Stimulated activated CD8-positive, alpha-beta memory T cell treated with anti-CD3 and anti-CD28 coated beads, Interleukin-4, amount 100 ng/mL, for 4 hours (primary cell): ENCODE measurements at places on chromosomes 3 and 15.

DNA sequence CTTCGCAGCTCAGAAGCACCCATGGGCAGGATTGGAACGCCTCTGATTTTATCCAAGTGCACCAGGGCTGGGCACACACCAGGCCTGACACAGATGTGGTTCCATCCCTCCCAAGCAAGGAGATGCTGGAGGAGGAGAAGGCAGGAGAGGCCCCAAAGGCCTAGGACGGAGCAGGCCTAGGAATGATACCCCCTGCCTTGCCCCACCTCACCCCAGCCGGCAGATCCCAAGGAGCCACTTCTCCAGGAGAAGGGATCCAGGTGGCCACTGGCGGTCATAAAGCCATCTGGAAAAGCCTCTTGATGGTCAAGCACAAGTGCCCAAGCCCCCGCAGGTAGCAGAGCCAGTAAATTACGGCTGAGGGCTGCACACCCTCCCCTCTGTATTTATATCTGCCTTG lies 211.8 kb downstream of the TBC1D2B start:
- DNase-seq: no peak

DNA sequence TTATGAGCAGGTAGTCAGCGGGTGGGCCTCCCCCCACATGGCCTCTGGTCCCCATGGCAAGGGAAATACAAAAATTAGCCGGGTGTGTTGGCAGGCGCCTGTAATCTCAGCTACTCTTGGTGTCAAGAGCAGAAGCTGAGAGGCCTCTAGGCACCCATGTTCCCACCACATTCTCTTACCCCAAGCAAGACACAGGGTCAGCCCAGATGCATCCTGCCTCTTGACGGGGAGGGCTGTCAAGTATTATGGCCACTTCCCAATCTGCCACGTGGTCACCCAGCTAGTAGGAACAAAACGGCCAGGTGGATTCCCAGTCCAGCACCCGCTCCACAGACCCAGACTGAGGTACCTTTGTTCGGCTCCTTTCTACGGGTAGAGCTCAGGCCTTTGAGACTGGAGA lies 16.2 kb upstream of the SLC6A6 start:
- DNase-seq: no peak

DNA sequence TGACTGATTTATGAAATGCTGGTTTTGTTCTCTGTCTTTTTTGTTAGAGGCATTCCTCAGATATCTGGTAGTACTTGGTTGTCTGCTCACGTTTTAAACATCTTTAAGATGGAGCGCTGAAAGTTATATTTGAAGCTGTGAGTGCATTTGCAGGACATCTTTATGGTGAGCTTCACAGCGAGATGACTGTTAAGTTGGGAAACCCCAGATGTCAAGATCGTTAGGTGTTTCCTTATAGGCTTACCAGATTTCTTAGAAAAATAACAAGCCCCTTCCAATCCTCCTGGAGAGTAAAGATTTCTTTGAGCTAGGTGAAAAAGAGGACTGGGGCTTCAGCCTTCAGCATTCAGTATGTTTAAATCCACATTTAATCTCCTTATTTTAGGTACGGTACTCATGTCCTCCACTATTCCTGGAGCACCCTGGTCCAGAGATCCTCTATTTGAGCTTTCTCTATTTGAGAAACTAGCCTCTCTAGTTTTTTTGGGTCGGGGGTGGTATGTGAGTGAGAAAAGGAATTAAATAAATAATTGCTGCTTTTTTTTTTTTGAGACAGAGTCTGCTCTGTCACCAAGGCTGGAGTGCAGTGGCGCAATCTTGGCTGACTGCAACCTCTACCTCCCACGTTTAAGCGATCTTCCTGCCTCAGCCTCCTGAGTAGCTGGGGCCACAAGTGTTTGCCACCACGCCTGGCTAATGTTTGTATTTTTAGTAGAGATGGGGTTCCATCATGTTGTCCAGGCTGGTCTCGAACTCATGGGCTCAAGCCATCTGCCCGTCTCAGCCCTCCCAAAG lies 72.3 kb downstream of the ZNF609 start:
- no peak for DNase-seq

GRCh38 chr3:4985330-4986174 lies 6.3 kb downstream of the BHLHE40 start:
- no peak for DNase-seq

- no peak for DNase-seq
Measured at GRCh38 chr3:157493627-157494550, 9.3 kb downstream of the VEPH1 start.

GRCh38 chr15:84035399-84035766 lies 200.2 kb upstream of the GOLGA6L4 start:
- no peak for DNase-seq

DNA sequence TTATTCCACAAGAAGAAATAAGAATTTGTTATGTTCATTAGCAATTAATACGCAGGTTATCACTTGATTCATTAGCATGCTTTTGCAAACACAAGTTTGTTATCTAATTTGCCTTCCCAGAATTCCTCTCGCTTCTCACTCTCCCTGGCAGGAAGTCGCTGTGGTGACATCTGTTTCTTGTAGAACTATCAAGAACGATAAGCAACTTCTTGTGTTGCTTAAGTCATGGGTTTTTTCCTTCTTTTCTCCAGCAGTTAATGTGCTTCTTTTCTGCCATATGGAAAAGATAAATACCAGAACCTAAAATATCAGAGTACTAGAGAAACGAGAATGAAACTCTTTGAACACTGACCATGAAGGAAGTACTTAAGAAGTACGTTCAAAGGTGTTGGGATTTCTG lies 99.8 kb upstream of the CHMP2B start:
- DNase-seq: no peak

- DNase-seq: no peak
Measured at GRCh38 chr15:58980351-58980939, 7.0 kb upstream of the RNF111 start.

GRCh38 chr3:9036404-9037131 lies 73.3 kb upstream of the RAD18 start:
- DNase-seq: no peak

- DNase-seq: no peak
Measured at GRCh38 chr3:12405432-12406272, 78.6 kb upstream of the TSEN2 start.

DNA sequence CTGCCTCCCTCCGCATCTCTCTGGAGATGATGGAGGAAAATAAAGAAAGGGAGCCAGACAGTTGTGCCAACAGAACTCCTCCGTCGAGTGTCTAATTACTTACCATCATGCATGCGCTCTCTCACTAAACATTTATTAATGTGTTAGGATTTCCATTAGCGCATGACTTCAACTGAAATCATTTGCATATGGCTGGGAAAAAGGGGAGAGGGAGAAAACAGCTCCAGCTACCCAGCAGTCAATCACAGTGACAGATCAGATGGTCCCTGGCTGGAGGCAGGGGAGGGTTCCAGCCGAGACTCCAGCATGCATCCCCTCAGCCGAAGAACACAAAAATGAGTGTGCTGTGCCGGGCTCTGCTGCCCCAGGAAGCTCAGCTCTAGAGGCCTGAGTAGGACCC lies 6.8 kb upstream of the RHO start:
- no peak for DNase-seq

GRCh38 chr3:130699765-130700164 lies 46.9 kb downstream of the PIK3R4 start:
- DNase-seq: no peak

DNA sequence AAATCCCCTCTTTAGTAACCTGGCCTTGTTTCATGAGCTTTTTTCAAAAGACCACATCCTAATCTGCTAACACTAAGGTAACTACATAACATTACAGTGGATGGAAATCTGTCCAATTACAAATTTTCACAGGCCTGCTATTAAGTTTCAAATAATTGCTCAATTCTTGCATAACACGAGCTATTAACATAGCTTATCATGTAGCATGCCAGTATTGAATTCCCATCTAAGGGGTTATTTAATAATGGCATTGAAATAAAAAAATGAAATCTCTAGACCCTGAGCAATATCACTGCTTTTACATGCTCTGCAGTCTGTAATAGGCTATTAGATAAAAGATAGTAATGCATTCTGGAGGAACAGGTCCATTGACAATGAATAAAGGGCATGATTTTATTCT lies 748.3 kb upstream of the NECTIN3 start:
- DNase-seq: no peak

- no peak for DNase-seq
Measured at GRCh38 chr15:39558421-39558820, 22.5 kb upstream of the THBS1 start.

DNA sequence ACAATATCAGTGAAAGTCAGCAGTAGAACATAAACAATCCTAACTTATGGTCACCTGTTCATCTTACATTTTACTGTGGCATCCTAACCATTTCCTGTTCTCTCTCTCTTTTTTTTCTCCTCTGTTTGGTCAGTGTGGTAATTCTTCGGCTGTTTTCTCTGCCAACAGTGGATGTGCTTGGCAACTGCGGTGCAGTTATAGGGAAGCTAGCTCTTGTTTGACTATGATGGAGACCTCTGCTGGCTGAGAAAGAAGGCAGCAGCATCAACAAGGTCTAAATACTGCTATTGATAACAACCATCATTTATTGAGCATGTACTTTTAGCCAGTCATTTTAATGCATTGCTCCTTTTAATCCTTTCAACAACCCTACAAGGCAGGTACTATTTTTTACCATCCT lies 723 bp upstream of the DRD3 start:
- DNase-seq: no peak

DNA sequence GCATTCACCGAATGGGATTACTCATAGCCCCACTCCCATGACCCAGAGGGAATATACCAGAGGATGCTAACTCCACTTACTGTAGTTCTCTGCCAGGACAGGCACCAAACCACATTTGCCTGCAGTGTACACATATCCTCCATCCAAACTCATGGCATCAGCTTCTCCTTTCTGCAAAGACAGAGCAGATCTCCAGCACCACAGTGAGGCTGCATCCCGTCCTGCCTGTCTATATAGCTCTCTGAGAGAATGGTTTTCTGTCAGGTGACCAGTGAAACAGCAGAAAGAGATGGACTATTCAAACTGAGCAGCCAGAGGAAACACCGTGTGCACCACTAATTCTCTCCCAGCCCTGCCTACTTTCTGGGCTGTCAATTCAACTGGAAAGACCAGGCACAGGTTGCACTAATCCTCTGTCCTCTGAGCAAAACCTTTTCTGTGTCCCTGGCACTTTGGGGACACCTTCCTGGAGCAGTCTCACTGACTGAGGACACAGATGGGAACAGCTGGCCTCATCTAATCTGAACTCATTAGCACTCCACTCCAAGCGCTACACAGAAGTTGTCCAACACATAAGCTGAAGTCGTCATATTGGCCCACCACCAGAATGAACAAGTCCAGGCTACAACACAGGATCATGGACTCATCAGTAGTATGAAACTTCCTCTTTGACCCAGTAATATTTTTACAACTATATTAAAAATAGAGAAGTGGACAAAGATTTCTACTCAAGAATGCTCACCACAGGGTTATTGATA lies 17.3 kb downstream of the LTF start:
- no peak for DNase-seq

DNA sequence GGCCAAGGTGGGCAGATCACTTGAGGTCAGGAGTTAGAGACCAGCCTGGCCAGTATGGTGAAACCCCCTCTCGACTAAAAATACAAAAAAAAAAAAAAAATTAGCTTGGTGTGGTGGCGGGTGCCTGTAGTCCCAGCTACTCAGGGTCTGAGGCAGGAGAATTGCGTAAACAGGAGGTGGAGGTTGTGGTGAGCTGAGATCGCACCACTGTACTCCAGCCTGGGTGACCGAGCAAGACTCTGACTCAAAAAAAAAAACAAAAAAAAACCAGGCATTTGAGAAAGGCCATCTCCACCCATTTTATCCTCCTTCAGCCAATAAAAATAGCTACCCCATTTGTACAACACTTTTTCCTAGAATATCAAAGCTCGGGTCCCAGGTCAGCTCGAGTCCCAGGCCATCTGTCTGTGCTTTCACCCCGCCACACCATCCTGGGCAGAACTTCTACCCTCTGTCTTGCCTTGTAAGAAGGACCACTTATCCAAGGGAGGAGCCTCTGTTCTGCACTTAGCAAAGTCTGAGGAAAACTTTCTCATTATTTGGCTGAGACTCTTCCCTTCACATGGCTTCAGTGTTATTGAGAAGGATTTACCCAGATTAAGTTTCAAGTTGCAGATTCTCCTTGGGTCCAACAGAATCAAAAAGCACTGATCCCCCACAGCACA lies 99.1 kb downstream of the MESD start:
- no peak for DNase-seq

DNA sequence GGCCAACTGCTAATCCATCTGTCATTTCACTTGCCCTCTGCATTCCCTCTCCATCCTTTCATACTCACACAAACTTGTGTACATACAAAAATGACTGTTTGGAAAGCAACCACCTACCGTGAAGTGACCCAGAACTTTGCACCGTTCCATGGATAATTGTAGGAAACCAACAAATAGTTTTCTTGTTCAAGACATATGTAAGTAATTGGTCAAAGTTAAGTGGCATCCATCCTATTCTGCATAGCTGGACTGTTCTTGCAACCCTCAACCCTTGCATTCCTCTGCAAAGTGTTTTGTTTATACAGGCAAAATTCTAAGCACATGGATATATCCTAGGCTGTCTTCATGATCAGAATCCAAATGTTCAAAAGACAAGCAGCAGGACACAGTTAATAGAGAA lies 592.5 kb downstream of the MECOM start:
- DNase-seq: no peak

GRCh38 chr3:158381262-158381868 lies 189.6 kb upstream of the MLF1 start:
- no peak for DNase-seq

GRCh38 chr15:50066202-50066601 lies 52.8 kb downstream of the ATP8B4 start:
- DNase-seq: no peak

- DNase-seq: no peak
Measured at GRCh38 chr3:100970477-100970990, 22.7 kb downstream of the ABI3BP start.

DNA sequence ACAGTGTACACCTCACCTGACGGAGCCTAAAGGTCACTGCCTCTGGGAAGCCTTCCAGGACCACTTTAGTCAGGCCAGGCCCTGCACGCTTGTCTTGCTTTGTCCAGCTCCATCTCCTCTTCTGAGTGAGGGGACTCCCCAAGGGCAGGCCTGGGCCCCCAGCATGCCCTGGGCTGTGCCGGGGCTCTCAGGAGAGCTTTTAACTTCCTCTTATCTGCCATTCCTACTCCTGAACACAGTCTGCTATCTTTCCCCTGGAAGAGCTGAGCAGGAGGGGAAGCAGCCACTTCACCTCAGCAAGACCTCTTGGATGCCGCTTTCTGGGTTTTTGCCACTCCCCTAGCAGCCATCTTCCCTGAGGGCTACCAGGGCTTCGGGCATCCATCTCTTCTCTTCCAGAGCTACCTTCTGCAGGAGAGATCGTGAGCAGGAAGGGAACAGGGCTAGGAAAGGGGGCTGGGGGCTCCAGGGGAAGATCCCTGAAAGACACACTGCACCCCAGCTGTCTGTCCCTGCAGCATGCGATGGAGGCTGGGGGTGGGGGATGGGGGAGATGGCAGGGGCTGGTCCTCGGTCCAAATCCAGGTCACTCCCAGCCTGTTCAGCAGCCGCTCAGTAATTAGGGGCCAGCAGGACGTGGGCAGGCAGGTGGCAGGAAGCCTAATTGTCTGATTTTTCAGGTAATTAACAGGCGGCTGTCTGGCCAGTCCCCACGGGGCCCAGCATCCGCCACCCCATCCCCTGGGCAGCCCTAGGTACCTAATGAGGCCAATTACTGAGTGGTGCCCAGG lies 19.9 kb upstream of the RPL29 start:
- DNase-seq: no peak

- DNase-seq: no peak
Measured at GRCh38 chr15:36769098-36769497, 189.7 kb downstream of the CDIN1 start.

GRCh38 chr15:57503051-57503702 lies 88.5 kb upstream of the MYZAP start:
- no peak for DNase-seq

- DNase-seq: no peak
Measured at GRCh38 chr15:99421172-99421656, 144.6 kb upstream of the MEF2A start.

- DNase-seq: no peak
Measured at GRCh38 chr3:179028408-179028807, 43.2 kb downstream of the ZMAT3 start.
